Activated CD4-positive, alpha-beta T cell treated with anti-CD3 and anti-CD28 coated beads, Interleukin-2, amount 10 ng/mL, durations not matched to agents 7 days and 5 days (primary cell): ENCODE measurements at places on chromosomes 16 and 17.
A peak's percentile ranks its signal among the peaks of the same experiment; 100 is the strongest.

GRCh38 chr17:21500064-21500463, 123.9 kb downstream of the KCNJ12 start:
- no peak for DNase-seq
- H3K4me3 ChIP-seq = no peak overlapping the region
- peaks cover 13% of the 10 kb centered on the region for H3K27me3 ChIP-seq

- DNase-seq = no peak
- H3K36me3 ChIP-seq = no peaks in the 10 kb centered on the region
- H3K4me1 ChIP-seq = no peaks in the 10 kb centered on the region
- H3K4me3 ChIP-seq = no peak overlapping the region
These were observed 116.5 kb downstream of the BANP start for GRCh38 chr16:88067530-88068411.

DNA sequence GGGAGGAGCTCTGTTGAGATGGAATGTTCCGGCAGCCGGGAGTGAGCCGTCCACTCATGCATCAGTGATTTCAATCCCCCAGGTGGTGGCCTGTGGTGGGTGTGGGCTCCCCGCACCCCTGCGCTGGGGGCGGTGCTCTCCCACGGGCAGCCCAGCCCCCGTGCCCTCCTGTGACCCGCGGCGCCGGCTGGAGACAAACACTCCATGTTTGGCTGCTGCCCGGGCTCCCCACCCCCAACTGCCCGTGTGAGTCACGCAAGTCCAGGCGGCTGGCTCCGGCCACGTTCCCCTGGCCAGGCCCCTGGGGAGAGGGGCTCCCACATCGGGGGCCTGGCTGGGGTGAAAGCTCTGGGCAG, 29.4 kb downstream of the CACNA1H start:
- no peak for DNase-seq
- no peak overlapping the region for H3K4me3 ChIP-seq
- H3K27me3 ChIP-seq = no peaks in the 10 kb centered on the region
- no peaks in the 10 kb centered on the region for H3K4me1 ChIP-seq
- H3K36me3 ChIP-seq = no peaks in the 10 kb centered on the region
- H3K27ac ChIP-seq = no peak overlapping the region

DNA sequence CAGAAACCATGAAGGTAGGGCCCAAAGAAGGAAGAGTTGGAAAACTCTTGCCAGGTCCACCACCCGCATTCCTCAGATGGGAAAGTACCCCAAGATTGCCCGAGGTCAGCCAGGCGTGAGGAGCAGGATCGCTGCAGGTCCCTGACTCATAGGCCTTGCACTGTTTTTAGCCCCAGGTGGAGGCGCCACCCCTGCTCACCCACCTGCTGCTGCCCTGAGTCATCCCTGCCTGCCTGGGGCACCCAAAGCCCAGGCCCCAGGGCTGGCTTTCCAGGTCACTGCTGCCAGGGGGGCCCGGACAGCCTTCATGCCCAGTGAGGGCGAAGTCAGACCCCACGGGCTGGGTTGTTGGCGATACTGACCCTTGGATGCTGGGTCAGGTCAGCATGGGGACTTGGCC, 100.9 kb downstream of the AMFR start:
- H3K27me3 ChIP-seq = no peaks in the 10 kb centered on the region
- H3K4me1 ChIP-seq = peaks cover 8% of the 10 kb centered on the region
- H3K36me3 ChIP-seq = no peaks in the 10 kb centered on the region
- H3K4me3 ChIP-seq = no peak overlapping the region

- no peaks in the 10 kb centered on the region for H3K36me3 ChIP-seq
- no peak overlapping the region for H3K27ac ChIP-seq
- no peak overlapping the region for H3K4me3 ChIP-seq
- no peaks in the 10 kb centered on the region for H3K27me3 ChIP-seq
- H3K4me1 ChIP-seq = peaks cover 7% of the 10 kb centered on the region
- no peak for DNase-seq
These were observed 4.5 kb upstream of the PYCR1 start for GRCh38 chr17:81941484-81942166.

- H3K4me3 ChIP-seq = no peak overlapping the region
- DNase-seq = no peak
- H3K27ac ChIP-seq = no peak overlapping the region
- H3K27me3 ChIP-seq = no peaks in the 10 kb centered on the region
These were observed 263.5 kb downstream of the SNX29 start for GRCh38 chr16:12240036-12240435.

DNA sequence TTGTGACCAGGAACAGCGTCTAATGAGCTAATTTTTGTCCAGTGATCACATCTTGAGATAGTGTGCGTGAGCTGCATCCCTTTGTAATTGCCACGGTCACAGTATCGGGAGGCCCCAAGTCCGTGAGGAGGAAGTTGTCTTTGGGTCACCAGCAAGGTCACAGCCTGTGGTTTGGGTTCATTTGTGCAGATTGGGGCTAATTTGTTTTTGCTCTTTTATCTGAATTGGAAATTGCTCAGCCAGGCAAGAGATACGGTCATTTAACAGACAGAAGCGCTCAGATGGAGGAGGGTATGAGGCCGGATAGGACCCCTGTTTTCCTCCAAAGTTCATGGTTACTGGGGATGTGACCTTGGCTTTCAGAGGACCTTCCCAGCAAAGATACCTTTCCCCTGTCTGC, 174.1 kb downstream of the SNX29 start:
- no peaks in the 10 kb centered on the region for H3K36me3 ChIP-seq
- H3K4me3 ChIP-seq = no peak overlapping the region
- DNase-seq = no peak

GRCh38 chr17:58968426-58969061, 138.1 kb downstream of the TRIM37 start:
- no peak overlapping the region for H3K27ac ChIP-seq
- peaks cover 10% of the 10 kb centered on the region for H3K27me3 ChIP-seq
- H3K4me3 ChIP-seq = no peak overlapping the region
- peak; percentile 43 for DNase-seq
- peaks cover 12% of the 10 kb centered on the region for H3K4me1 ChIP-seq

DNA sequence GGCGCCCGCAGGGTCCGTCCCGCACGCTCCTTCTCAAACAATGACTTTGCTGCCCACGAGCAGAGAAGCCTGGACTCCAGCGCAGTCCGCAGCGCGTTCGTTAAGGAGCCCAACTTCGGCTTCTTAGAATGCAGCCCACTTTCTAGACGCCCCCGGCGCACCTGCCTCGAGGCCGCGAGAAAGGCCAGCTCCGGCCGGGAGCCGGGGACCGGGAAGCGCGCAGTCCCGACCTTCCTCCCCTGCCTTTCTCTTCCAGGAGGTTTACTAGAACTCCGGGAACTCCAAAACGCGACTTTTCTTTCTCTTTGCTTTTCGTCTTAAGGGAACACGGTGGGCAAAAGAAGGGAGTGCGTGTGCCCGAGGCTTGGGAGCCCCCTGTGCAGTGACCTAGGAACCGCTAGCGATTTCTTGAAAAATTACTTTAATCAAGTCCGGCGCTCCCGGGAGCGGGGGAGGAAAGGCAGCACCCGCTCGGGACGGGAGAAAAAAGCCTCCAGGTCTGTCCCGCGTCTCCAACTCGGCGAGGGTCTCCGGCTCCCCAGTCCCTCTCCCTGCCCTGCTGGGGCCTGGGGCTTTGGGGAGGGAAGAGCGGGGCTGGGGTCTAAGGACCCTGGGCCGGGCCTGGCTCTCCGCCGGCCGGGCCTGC, 2.6 kb downstream of the HNF1B start:
- H3K27me3 ChIP-seq = peaks cover 83% of the 10 kb centered on the region
- peaks cover 22% of the 10 kb centered on the region for H3K4me1 ChIP-seq
- peak overlapping the region; percentile 16 for H3K4me3 ChIP-seq
- no peak overlapping the region for H3K27ac ChIP-seq
